ENCODE measurements at places on chromosomes 11 and 22. TPM values are rescaled to one million over a fixed set of nuclear protein-coding genes. Genes with fewer than 3 reads are reported as not detected.

The GAL3ST1 gene
- 0.39 TPM for total RNA-seq

The TRIM51 gene
- total RNA-seq: not detected

The TRIM64C gene
- not detected for total RNA-seq

The SULT4A1 gene
- 0.89 TPM for total RNA-seq

The CAPN5 gene
- 8.2 TPM for total RNA-seq

The CYB5R2 gene
- 13.8 TPM for total RNA-seq

The CARD18 gene
- 37.0 TPM for total RNA-seq

The POLD3 gene
- 16.4 TPM for total RNA-seq

The FXYD6 gene
- total RNA-seq: 30.3 TPM

The GRAP2 gene
- total RNA-seq: 3.5 TPM

The DNAJB7 gene
- total RNA-seq: not detected

The PRRG4 gene
- 11.2 TPM for total RNA-seq

The KCNK4 gene
- not detected for total RNA-seq

The LRRC32 gene
- 17.5 TPM for total RNA-seq

The C22orf31 gene
- total RNA-seq: 0.20 TPM

The FOLR2 gene
- total RNA-seq: 25.7 TPM

The SESN3 gene
- 70.0 TPM for total RNA-seq

The CEND1 gene
- total RNA-seq: not detected

The LRP4 gene
- 25.6 TPM for total RNA-seq

The SLC7A4 gene
- 0.69 TPM for total RNA-seq

The CRYBB1 gene
- 0.99 TPM for total RNA-seq

The CSNK2A3 gene
- 1.6 TPM for total RNA-seq

The LYVE1 gene
- total RNA-seq: 48.0 TPM

The OR52E8 gene
- not detected for total RNA-seq

The SCN2B gene
- 2.8 TPM for total RNA-seq

The TMEM45B gene
- 7.6 TPM for total RNA-seq

The CLCF1 gene
- 0.89 TPM for total RNA-seq

The P2RY2 gene
- total RNA-seq: 3.1 TPM

The ROM1 gene
- total RNA-seq: 1.5 TPM

The UBQLN3 gene
- 0.49 TPM for total RNA-seq

The OR6M1 gene
- not detected for total RNA-seq

The MMP13 gene
- total RNA-seq: not detected

The OPCML gene
- total RNA-seq: 0.49 TPM

The SCN4B gene
- total RNA-seq: 3.1 TPM

The NEFH gene
- total RNA-seq: 1.3 TPM

The PSMD13 gene
- total RNA-seq: 95.7 TPM

The OR8G1 gene
- total RNA-seq: not detected

The MMP12 gene
- total RNA-seq: 0.10 TPM

The LRRC56 gene
- total RNA-seq: 0.69 TPM

The APOL2 gene
- 21.6 TPM for total RNA-seq

The TIGD3 gene
- 0.20 TPM for total RNA-seq

The CARS1 gene
- total RNA-seq: 23.6 TPM
